Stimulated activated CD4-positive, alpha-beta T cell treated with anti-CD3 and anti-CD28 coated beads, TNF-alpha, amount 100 ng/mL, for 4 hours (primary cell): ENCODE measurements at places on chromosomes 1 and 21.

DNA sequence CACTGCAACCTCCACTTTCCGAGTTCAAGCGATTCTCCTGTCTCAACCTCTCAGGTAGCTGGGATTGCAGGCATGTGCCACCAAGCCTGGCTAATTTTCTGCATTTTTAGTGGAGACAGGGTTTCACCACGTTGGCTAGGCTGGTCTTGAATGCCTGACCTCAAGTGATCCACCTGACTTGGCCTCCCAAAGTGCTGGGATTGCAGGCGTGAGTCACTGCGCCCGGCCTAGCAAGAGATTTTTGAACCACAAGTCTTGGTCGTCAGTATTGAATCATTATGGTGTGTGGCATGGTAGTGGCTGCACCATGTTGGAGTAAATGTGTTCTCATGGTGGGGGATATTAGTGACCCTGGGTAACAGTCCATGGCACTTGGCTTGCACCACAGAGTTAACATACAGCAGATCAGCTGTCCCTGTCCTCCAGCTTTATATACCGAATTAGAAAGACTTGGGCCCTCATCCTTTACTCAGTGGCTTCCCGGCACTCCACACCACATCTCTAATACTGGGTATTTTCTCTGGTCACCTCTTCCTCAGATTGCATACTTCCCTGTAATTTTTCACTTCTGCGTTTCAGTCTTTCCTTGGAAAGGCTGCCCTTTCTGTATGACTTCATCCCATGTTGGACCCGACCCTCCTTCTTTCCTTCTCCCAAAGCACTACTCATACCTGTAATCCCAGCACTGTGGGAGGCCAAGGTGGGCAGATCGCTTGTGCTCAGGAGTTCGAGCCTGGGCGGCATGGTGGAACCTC lies 25.1 kb downstream of the AK4 start:
- DNase-seq, result no peak

- DNase-seq, result no peak
Observed at GRCh38 chr1:240747907-240748306, 136.0 kb upstream of the GREM2 start.

- DNase-seq, result peak; percentile 21
Observed at GRCh38 chr1:7705048-7705907, 65.8 kb upstream of the VAMP3 start.

DNA sequence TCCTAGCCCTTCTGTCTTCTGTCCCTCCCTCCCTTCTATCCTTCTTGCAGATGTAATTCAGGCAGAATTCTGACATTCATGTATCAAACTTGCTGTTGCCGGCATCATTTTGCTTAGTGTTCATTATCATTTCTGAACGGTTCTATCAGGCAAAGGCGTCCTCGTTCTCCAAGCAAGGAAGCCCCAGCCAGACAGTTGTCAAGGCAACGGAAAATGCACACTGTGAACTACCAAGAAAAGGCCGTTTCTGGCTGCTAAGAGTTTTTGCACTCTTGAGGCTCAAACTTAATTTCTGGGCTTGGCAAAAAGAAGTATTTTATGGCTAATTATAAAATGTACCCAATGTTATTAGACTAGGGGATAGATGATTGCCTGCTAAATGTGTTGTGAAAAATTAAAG lies 164.7 kb upstream of the KCNJ15 start:
- DNase-seq, result no peak

DNA sequence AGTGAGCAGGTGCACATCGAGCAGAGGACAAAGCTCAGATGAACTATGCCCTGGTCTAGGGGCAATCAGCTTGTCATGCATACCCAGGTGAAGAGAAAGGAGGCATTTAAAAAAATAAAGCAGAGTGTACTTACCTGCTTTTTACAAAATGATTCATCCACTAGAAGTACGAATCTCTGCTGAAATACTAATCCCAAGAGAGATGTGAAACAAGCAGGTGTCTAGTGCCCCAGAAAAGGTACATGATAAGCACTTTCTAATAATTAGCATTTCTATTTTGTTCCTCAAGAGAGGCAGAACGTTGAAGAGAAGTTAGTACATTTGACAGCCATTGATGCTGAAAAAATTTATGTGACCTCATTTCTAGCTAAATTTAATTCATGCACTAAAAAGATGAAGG lies 31.1 kb downstream of the CHODL start:
- DNase-seq, result no peak

GRCh38 chr1:226882187-226882586 lies 11.8 kb downstream of the PSEN2 start:
- no peak for DNase-seq

DNA sequence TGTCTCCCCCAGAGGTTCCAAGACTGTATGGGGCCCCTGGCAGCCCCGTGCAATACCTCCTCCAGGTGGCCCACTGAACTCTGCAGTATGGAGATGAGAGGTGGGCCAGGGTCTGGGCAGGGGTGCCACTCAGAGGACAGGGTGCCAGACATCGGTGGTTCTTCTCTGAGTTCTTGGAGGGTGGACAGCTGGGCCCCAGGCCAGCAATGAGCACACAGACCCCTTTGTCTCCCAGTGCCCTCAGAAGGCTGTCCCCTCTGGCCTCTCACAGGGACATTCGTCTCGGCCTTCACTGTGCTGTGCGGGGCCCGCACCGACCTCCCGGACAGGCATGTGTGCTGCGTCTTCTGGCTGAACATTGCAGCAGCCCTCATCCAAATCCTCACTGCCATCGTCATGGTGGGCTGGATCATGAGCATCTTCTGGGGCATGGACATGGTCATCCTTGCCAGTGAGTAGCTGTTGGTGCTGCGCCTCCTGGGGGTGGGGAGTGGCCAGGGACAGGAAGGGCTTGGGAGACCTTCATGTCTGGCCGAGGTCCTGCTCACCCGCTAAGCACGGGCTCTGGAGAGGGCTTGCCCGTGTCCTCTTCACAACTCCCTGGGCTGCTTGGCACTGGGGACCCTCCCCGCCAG lies 48.1 kb downstream of the STUM start:
- DNase-seq, result no peak

- no peak for DNase-seq
Observed at GRCh38 chr1:219806020-219806419, 122.3 kb downstream of the SLC30A10 start.

GRCh38 chr21:46191257-46191685 lies 7.0 kb upstream of the SPATC1L start:
- DNase-seq, result no peak

DNA sequence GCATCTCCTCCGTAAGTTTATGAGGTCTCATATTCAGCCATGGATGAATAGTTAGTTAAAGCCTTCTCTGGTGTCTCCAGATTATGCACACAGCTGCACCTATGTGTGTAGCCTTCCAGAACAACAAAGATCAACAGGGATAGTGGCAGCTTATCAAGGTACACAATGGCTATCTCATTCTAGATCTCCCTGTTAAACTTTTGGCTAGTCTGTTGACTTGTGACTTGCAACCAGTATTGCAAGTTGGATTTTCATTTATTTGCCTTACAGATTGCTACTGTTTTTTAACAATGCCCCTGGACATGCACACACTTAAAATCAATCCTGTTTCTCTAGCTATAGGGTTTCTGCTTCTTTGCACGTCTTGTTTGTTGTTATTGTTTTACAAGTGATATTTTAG lies 363.2 kb downstream of the OMA1 start:
- no peak for DNase-seq

DNA sequence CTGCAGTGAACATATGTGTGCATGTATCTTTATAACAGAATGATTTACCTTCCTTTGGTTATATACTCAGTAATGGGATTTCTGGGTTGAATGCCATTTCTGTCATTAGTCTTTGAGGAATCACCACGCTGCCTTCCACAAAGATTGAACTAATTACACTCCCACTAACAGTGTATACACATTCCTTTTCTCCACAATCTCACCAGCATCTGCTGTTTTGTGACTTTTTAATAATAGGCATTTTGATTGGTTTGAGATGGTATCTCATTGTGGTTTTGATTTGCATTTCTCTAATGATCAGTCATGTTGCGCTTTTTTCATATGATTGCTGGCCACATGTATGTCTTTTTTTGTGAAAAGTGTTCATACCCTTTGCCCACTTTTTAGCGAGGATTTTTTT lies 680.5 kb downstream of the PTPRC start:
- DNase-seq, result no peak

- no peak for DNase-seq
Observed at GRCh38 chr1:182408435-182409075, 8.1 kb upstream of the TEDDM1 start.

- no peak for DNase-seq
Observed at GRCh38 chr1:164794356-164794755, 235.4 kb downstream of the PBX1 start.

- no peak for DNase-seq
Observed at GRCh38 chr1:31013187-31013864, 52.2 kb downstream of the PUM1 start.

- no peak for DNase-seq
Observed at GRCh38 chr1:178581351-178582303, 68.7 kb downstream of the TEX35 start.

GRCh38 chr1:216014086-216014485 lies 409.2 kb downstream of the USH2A start:
- no peak for DNase-seq

DNA sequence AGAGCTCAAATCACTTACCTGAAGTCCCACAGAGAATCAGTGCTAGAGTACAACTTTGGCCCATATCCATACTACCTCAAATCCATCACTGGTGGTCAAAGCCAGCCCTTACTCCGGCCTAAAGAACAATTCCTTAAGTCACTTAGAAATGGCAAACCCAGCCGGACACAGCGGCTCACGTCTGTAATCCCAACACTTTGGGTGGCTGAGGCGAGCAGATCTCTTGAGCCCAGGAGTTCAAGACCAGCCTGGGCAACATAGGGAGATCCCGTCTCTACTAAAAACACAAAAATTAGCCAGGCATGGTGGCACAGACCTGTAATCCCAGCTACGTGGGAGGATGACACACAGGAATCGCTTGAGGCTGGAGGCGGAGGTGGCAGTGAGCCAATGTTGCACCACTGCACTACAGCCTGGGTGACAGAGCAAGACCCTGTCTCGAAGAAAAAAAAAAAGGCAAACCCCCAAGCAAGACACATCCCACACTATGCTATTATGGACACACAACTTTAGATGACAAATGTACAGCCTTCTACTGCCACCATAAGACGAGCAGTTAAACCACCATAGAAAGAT lies 24.0 kb downstream of the NPHP4 start:
- no peak for DNase-seq

DNA sequence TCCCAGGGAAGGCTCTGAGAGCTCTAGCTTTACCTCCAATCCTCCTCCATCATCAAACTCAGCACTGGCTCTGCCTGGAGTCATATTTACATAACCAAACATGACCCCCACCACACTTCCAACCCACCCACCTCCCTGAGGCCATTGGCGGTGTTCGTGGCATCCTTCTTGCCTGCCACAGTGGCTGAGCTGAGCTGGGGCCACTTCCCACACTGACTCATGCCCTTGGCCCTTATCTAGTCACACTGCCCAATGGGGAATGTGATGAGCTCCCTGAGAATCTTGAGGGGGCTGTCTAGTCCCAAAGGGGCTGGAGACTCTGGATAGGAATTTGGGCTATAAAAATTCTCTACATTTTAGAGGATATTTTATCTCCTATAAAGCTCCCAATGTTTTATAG lies 230.9 kb upstream of the IRF2BP2 start:
- DNase-seq, result no peak

DNA sequence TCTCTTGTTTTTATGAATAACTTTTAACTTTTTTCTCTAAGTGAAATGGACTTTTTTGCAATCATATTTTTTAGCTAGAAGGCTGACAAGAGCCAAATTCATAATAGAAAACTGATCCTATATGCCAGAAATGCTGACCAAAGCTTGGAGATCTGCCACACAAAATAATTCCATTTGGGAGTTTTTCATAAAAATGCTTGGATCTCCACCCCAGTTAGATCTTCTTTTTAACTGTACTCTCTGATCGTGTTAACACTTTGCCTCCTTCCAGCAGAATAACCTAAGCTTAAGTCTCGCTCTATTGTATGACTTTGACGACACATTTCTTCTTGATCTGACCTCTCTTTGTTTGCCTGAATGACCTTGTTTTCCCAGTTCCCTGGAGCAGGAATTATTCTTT lies 16.8 kb downstream of the FLG2 start:
- no peak for DNase-seq

GRCh38 chr1:222009105-222009730 lies 267.3 kb upstream of the DUSP10 start:
- no peak for DNase-seq

DNA sequence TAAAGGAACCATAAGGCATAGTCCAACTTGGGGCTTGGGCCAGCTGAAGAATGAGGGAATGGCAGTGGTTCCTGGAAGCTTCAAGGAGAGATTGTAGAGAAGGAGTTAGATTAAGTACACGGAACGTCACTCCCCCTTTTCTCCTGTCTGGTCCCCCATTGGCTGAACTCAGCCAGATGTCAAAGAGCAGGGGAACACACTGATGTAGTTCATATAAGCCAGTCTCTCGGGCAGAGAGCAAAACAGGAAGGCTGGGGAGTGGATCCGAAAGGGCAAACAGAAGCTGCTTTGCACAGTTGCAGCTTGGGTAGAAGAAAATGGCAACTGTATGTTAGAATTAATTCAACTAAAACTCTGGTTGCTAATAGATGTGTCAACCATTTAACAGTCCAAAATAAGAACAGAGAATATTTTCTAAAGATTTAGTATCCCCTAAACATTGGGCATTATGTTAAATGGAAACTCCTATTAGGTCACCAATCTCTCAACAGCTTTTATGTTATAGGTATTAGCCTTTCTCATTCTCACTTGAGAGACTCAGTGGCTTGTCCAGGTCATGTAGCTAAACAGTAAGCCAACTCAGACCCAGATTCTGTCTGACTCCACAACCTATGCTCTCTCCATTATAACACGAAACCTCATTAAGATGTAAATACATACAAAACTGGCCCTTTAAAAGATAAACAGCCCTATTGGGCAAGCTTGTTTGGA lies 600.7 kb upstream of the USP24 start:
- no peak for DNase-seq

DNA sequence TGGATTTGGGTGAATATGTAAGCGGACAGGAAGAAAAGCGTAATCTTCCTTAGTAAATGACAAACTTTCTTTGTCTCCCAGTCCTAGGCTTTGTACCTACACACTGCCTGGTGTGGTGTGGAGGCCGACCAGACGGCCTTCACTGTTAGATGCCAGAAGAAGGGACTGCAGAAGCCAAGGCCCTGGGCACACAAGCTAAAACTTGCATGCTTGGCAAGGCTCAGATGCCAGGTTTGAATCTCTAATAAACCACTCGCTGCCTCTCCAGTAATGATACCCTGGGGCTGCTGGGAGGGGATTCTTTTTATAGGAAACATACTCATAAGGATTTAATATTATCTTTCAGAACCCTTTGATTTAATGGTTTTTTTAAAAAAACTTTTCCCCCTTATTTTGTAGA lies 263.8 kb downstream of the PTPRC start:
- DNase-seq, result no peak

GRCh38 chr1:9518454-9518998 lies 20.7 kb upstream of the SLC25A33 start:
- no peak for DNase-seq

GRCh38 chr1:244077473-244078220 lies 26.6 kb downstream of the ZBTB18 start:
- DNase-seq, result no peak

- no peak for DNase-seq
Observed at GRCh38 chr1:84406346-84406861, 8.1 kb downstream of the DNASE2B start.

- DNase-seq, result no peak
Observed at GRCh38 chr1:110601332-110601731, 4.8 kb downstream of the KCNA2 start.
